Stimulated activated CD8-positive, alpha-beta memory T cell treated with anti-CD3 and anti-CD28 coated beads, Interleukin-7, amount 100 ng/mL, for 1 hour (primary cell): ENCODE measurements at places on chromosomes 6 and 20.

DNA sequence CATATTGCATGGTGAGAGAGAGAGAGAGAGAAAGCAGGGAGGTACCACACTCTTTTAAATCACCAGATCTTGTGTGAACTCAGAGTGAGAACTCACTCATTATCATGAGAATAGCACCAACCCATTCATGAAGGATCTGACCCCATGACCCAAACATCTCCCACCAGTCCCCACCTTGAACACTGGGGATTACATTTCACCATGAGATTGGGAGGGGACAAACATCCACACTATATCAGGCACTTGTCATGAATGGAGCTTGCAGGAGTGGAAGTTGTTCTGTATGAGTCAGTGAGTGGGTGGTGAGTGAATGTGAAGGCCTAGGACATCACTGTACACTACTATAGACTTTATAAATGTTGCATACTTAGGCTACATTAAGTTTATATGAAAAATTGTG is 47.7 kb upstream of the RNF182 start:
- no peak for DNase-seq

DNA sequence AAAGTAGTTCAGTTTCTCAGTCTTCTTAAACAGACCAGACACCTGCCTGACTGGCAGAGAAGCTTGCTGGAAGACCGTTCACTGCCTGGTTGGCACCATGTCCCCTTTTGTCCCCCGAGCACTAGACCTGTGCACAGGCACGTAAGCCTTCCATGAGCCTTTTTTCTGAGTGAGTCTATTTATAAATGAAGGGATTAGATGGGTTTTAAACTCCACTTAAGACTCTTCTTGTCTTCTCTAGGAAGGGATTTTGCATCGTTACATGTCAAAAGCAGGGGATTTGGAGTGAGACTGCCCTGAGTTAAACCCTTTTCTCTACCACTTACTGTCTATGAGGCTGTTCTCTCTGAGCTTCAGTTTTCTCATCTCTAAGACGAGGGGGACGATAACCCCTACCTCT is 37.6 kb downstream of the STK35 start:
- DNase-seq = no peak

DNA sequence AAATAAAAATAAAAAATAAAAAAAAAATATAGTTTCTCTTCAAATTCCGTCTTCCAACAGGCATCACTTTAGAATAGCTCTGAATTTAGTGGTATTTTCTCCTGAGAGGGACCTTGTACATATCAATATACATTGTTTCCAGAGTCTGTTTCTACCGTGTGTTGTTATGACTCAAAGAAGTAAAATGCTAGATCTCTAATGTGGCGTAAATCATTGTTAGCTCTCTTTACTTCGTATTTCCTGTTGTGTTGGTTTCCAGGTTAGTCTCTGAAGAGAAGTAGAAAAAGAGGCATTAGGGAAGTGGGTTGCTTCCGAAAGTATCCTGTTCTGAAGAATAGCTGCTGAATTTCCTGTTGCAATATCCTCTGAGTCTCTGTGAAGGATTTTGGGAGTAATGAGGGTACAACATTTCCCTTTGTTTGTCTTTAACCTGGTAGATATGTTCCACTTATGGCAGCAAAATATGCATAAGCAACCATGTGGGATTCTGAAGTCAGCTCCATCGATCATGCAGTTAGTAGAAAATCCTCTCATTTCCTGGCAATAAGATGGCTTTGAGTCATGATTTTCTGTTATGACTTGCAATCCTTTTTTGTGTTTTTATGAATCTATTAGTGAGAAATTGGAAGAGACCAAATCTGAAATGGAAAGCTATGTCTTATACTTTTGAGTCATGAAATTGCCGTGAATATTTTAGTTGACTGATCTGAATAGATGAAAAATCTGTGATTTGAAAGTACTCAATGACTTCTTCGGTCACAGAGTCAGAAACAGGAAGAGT is 42.0 kb upstream of the MCHR2 start:
- no peak for DNase-seq

DNA sequence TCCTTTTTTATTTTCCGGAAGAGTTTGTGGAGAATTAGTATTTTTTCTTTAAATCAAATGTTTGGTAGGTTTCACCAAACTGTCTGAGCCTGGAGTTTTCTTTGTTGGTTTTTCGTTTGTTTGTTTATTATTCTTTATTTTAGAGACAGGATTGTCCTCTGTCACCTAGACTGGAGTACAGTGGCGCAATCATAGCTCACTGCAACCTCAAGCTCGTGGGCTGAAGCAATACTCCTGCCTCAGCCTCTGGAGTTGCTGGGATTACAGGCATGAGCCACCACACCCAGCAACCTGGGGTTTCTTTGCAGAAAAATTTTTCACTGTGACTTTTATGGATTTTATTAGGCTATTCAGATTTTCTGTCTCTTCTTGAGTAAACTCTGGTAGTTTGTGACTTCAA is 120.2 kb upstream of the LOC128125822 start:
- DNase-seq = no peak

DNA sequence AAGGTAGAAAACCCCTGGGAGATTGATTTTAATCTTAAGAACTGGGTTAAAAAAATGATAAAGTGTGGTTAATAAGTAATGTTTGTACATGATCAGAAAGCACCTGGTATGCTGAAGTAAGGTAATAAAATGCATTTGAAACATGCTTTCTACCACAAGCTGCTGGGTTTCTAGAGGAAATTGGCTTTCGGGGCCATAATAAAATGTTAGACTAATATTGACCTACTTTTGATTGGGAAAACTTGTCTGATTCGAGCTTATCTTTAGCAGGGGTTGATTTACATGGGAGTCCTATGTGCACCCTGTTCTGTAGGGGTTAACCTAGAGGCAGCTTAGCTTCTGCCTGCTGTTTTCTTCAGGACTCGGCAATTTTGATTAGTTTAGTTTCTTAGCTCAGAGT is 50.5 kb downstream of the CRYBG1 start:
- no peak for DNase-seq
